ENCODE measurements at places on chromosomes 2 and 18.
A peak's percentile ranks its signal among the peaks of the same experiment; 100 is the strongest.

DNA sequence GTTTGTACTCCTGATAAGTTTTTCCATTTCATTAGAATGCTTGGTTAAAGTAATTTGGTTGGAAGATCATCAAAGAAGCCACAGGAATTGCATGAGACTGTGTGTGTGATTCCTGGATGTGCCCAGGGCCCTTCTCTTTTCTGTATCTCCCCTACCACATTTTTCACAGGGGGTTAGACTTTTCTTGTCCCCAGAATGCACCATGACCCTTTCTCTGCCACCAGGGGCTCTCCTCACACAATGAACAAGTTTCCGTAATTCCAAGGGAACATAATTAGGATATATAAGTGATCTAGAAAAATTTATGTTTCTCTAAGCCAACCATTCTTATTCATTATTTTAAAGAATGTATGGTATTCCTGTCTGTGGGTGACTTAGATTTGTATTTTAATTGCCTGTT lies 291.8 kb downstream of the NEDD4L start:
- no peak for DNase-seq

- peak; percentile 79 for DNase-seq
Measured at GRCh38 chr2:190791347-190791975, 89.2 kb upstream of the GLS start.

- DNase-seq = peak; percentile 46
Measured at GRCh38 chr18:21851327-21851961, 110.9 kb downstream of the MIB1 start.

DNA sequence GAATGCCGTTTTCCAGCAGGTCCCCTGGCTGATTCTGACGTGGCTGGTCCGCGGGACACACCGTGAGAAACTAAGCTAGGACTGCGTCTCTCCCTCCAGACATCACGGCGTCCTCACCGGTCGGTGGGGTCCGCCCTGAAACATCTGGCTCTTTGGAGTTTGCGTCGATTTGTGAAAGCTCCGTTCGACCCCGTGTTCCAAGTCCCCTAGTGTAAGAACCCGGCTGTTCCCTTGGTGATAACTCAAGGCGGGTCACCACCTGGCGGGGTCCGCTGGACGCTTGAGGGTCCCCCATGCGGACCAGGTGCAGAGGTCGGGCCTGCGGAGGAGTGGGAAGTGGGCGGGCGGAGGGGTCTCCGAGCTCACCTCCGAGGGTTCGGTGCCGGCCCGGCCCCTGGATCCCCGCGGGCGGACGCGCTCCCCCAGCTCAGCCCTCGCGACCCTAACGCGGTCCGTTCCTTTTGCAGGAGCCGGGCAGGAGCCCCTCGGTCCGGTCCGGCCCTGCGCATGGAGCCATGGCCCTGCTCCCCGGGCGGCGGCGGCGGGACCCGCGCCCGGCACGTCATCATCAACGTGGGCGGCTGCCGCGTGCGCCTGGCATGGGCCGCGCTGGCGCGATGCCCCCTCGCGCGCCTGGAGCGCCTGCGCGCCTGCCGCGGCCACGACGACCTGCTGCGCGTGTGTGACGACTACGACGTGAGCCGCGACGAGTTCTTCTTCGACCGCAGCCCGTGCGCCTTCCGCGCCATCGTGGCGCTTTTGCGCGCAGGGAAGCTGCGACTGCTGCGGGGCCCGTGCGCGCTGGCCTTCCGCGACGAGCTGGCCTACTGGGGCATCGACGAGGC lies 65.6 kb downstream of the KCNG2 start:
- DNase-seq = no peak

DNA sequence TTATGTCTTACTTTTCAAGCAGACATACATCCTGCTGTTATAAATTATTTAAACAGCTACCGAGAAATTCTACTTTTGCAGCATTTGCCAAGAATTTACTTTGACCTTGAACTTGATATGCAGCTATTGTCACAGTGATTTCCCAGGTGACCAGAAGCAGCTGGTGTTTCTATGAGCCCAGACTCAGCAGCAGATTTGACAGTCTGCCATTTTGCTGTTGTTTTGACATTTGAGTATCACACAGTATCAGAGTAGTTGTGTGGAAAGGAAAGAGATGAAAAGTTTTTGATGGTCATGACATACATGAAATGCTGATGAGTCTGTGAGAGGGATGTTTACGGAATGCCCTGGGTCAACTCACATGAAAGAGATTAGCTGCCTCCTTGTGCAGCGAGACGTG lies 6.6 kb upstream of the CCDC195 start:
- no peak for DNase-seq

GRCh38 chr2:37720533-37721200 lies 49.2 kb upstream of the CDC42EP3 start:
- DNase-seq = peak; percentile 54

- DNase-seq = peak; percentile 95
Measured at GRCh38 chr2:157874997-157875640, 1.0 kb downstream of the ACVR1 start.

DNA sequence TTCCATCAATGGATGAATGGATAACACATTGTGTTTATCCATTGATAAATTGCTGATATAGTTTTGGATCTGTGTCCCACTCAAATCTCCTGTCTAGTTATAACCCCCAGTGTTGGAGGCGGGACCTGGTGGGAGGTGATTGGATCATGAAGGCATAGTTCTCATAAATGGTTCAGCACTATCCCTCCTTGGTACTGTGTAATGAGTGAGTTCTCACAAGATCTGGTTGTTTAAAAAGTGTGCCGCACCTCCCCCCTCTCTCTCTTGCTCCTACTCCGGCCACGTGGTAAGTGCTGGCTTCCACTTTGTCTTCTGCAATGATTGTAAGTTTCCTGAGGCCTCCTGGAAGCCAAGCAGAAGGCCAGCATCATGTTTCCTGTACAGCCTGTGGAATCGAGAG lies 23.9 kb upstream of the SPATA3 start:
- DNase-seq = no peak

DNA sequence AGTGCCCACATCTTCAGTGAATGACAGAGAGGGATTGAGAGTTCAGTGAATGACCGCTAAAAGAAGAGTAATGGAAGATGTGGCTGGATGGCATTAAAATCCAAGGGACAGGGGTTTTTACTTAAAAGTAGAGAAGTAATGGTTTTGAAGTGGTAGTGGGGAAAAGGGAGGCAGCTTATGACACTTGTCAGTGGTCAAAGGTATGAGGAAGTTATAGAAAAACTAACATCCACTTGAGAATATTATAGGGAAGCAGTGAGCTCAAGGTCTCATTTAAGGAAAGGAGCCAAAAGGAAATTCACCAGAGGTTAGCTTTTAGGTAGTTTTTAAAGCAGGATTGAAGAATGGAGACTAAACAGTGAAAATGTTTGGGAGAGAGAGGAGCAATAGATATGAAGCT lies 24.3 kb downstream of the CDK15 start:
- DNase-seq = no peak

DNA sequence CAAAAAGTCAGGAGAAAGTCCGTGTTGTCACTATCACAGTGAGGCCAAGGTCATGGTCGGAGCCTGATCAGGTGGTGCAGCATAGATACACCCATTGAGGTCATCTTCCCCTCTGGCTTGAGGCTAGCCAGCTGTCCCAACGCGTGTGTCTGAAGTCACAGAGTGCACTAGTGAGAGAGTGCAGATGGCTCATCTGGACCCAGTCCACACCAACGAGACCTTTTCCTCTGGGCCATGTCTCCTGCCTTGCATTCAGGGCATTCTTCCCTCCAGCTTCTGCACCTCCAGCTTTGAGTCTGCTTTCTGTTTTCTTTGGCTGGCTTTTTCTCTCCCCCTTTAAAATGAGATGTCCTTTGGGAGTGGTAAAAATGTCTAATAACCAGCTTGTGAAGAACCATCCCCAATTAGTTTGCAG lies 146.9 kb downstream of the TDRD15 start:
- no peak for DNase-seq

DNA sequence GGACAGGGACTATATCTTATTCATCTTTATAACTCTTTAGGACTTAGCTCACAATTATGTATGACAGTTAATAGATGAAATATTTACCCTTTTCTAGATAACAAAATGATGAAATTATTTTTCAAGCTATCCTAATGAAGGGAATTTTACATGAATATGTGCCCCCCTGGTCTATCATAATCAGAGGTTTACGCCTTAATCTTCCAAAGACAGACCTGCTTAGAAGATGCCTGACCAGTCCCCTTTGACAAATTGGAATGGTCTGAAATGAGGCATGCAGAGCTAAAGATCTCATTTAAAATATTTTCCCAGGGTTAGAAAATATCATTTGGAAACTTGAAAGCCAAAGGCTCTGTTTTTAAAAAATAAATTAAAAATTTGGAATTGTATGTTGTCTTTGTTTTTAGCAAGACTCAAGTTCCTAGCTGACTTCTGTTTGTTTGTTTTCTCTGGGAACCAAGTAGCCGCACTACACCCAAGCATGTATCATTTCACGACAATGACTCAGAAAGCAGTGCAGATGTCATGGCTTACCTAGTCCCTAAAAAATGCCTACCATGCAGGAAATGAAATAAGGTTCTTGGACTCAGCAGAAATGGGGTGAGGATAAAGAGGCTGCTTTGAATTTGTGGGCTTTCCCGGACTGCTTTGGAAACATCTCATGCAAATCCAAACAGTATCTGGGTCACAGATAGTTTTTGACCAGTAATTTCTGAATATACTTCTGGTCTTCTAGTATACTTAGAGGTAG lies 162.1 kb downstream of the ZEB2 start:
- DNase-seq = peak; percentile 99

- no peak for DNase-seq
Measured at GRCh38 chr2:69677914-69678313, 34.4 kb upstream of the AAK1 start.

DNA sequence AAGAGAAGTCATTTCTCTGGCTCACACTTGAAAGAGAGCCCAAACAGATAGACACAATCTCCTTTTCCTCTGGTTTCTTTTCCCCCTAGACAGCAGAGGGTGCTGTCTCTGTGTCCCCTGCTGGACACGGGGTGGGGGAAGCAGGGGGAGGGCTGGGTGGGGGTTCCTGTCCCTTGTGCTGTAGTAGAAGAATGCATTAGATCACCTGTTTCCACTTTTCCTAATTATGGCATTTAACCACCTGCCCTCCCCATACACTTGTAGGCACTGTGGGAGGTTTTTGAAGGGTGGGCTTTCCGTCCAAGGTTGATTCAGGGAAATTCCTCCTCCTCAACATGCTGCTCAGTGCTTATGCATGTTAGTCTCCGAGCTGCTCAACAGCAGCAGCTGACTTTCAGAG lies 206.2 kb upstream of the EPAS1 start:
- DNase-seq = no peak

DNA sequence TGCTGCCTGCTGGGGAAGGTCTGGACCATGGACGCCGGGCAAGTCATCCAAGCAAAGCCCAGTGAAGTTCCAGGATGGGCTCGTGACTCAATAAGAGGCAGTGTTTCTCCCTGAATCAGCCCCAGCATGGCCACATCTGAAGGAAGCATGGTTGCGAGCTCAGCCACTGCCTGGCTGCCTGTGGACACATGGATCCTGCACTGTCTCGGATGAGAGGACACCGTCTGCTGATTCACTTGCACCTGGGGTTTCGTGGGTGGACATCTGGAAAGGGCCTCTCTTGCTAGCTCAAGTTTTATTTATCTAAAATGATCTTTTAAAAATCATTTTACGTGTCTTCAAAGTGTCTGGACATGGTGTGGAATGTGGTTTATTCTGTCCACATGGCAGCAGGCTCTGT lies 224.8 kb upstream of the FN1 start:
- peak; percentile 97 for DNase-seq

GRCh38 chr18:8507361-8507760 lies 101.9 kb upstream of the RAB12 start:
- peak; percentile 22 for DNase-seq

DNA sequence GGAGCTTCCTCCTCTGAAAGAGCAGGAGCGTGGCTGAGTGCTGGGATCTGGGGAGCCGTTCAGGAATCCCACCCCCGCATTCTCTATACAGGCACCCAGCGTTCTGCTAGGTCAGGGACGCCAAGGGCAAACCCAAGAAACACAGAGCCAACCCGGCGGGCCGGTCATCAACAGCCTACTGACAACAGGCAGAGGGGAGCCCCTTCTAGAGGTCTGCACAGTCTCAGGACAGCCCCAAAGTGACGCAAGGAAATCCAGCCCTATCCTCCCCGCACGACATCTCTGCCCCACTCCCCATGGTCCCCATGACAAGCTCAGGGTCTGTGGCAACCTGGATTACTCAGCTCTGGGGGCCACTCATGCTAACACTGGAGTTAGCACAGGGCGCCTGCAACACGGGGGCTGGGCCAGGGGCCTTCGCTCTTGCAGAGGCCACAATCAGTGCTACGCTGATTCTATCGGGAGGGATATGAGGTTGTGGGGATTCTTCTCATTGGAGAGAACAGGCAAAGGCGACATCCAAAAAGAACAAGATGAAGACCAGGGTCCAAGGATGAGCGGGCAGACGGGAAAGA lies 81.6 kb downstream of the PXDN start:
- DNase-seq = no peak

DNA sequence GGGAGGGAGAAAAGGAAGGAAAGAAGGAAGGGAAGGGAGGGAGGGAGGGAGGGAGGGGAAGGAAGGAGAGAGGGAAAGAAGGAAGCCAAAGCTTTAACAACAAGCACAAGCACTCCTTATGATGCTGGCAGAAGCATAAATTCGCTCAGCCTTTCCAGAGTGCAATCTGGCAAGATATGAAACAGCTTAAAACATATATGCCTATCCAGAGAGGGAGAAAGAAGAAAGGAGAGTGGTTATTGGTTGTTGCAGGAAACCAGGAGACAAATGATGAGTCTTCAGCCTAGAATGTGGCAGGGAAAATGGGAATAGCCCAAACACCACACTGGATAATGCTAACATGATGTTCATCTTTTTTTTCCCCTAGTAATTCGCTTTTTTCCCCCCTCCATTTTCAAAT lies 64.0 kb downstream of the STPG4 start:
- DNase-seq = peak; percentile 63

DNA sequence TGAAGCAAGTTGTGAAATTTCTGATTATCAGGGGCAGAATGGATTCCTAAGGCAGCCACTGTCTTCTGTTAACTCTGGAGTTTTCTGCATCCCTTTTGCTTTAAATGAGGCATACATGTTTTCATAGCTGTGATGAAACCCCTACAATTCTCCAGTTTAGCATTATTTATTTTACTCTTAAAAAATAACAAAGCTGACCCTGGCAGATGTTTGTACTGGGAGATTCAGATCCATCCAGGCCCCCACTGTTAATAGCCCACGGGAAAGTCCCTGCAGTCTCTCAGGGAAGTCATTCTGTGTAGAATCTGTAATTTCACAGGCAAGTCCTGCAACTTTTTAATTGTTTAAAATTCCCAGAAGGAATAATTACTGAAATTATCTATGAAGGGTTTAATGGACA lies 353 bp upstream of the SULT1C4 start:
- DNase-seq = no peak

- no peak for DNase-seq
Measured at GRCh38 chr18:1487457-1487856, 582.8 kb downstream of the ADCYAP1 start.

- no peak for DNase-seq
Measured at GRCh38 chr18:25518716-25519053, 166.7 kb upstream of the ZNF521 start.

DNA sequence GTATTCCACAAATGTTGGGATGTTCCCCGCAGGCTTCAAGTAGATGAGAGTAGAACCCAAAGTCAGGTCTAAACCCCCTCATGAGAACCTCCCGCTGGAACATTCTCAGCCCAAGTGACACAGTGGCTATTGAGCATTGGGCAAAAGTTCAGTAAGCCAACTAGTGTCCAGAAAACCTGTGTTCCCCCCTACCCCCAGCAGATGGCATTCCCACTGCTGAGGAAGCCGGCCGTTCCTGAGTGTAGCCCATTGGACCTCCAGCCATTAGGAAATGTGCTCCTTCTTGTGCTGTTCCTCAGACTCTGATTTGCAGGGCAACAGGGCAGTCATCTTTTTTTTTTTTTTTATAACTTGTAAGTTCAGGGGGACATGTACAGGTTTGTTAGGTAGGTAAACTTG lies 152.1 kb downstream of the NCK2 start:
- DNase-seq = no peak
